ENCODE measurements at places on chromosomes 2 and 18. TPM values are rescaled to one million over a fixed set of nuclear protein-coding genes. Genes with fewer than 3 reads are reported as not detected.

The WDPCP gene
- total RNA-seq: 34.2 TPM

The SCN3A gene
- 3.1 TPM for total RNA-seq

The TRPM8 gene
- not detected for total RNA-seq

The GALNT3 gene
- total RNA-seq: 3.1 TPM

The CAPN14 gene
- total RNA-seq: 0.16 TPM

The SLC1A4 gene
- total RNA-seq: 9.5 TPM

The KYNU gene
- 1.3 TPM for total RNA-seq

The PKDCC gene
- total RNA-seq: 57.8 TPM

The ANKRD62 gene
- total RNA-seq: not detected

The ASB18 gene
- not detected for total RNA-seq

The TNFAIP6 gene
- total RNA-seq: 51.9 TPM

The SEMA4F gene
- 3.6 TPM for total RNA-seq

The FOXI3 gene
- not detected for total RNA-seq

The FEV gene
- not detected for total RNA-seq

The OTOF gene
- total RNA-seq: not detected

GRCh38 chr2:32852856-32853255 lies 93.9 kb upstream of the LTBP1 start:
- peak; percentile 8 for DNase-seq

- peak; percentile 32 for DNase-seq
These were observed 104.2 kb downstream of the ZNF521 start for GRCh38 chr18:25247725-25248124.

GRCh38 chr2:230879271-230879882 lies 14.6 kb downstream of the ITM2C start:
- DNase-seq: no peak

DNA sequence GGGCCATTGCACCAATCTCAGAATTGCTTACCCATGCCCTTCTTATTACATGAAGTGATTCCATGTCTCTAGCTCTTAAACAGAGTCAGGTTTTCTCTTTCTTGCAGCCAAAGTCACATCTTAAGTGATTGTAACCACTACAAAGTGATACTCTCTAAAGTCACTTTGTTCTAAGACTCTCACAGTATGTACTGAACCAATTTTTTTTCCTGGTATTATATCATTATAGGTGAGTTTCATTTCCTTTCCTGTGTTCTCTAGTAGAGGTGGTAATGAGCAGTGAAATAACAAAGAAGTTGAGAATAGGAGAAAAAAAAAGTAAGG lies 66.3 kb upstream of the DARS1 start:
- no peak for DNase-seq

DNA sequence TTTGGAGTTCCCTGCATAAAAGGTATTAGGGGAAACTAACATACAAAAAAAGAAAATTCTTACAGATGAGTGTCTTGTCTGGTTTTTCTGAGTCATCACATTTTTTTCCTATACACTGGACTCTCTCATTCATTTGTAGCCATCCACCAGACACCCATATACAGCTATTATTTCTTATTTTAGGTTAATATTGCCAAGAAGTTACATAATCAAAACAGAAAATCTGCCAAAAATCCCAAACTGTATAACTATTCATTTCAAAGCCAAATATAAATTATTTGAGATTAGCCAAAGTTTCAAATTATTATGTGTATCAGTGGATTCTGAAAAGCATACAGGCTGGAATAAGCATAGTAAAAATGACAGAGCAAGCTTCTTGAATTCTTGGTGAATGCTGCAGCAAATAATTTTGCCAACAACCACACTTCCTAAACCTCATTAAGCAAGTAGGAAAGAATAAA lies 191.2 kb downstream of the NCKAP5 start:
- peak; percentile 89 for DNase-seq

- DNase-seq: peak; percentile 60
These were observed 121.8 kb downstream of the MAIP1 start for GRCh38 chr2:200077210-200077650.

- DNase-seq: peak; percentile 28
These were observed 10.2 kb upstream of the GTF2A1L start for GRCh38 chr2:48607307-48608014.

GRCh38 chr2:40219141-40219540 lies 232.7 kb downstream of the SLC8A1 start:
- DNase-seq: peak; percentile 16

- peak; percentile 80 for DNase-seq
These were observed 164.8 kb downstream of the PRKCE start for GRCh38 chr2:45816272-45816671.

DNA sequence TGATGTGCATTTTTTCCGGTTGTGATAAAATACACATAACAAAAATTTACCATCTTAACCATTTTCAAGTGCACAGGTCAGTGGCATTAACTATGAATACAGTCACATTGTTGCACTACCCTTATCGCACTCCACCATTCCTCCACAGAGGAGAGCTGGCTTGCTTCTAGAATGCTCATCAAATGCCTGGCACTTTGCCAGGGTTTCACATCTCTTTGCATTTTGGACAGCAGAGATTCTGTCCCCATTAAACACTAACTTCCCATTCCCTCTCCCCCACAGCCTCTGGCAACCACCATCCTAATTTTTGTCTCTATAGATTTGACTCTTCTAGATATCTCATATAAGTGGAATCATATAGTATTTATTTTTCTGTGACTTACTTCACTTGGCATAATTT lies 165.0 kb downstream of the ASB1 start:
- DNase-seq: peak; percentile 20

DNA sequence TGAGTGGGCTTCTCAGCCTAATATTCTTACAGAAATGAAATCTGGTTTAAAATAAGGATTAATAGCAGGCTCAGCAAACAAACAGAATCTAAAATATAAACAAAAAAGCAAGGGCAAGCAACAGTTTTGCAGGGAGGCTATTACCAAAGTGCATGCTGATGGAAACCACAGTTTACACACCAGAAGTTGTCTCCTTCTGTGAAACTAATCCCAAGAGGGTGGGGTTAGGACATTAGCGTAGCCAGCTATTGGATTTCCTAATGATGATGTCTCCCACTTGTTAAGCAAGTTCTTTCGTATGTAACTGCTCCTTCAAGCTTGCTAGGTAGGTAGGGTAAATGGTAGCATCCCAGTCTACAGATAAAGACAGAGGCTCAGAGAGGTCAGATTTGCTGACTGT lies 65.0 kb upstream of the TSPYL6 start:
- no peak for DNase-seq

GRCh38 chr18:13410471-13410870 lies 191.9 kb downstream of the LDLRAD4 start:
- DNase-seq: no peak

GRCh38 chr18:55014095-55014494 lies 54.8 kb upstream of the CCDC68 start:
- DNase-seq: no peak

GRCh38 chr2:47357483-47357882 lies 45.5 kb upstream of the MSH2 start:
- DNase-seq: peak; percentile 79

GRCh38 chr2:188693111-188693510 lies 281.1 kb upstream of the COL3A1 start:
- DNase-seq: no peak

GRCh38 chr2:150705357-150705756 lies 217.9 kb upstream of the RND3 start:
- DNase-seq: peak; percentile 73

- no peak for DNase-seq
These were observed 102.9 kb downstream of the TGFA start for GRCh38 chr2:70450641-70451250.

DNA sequence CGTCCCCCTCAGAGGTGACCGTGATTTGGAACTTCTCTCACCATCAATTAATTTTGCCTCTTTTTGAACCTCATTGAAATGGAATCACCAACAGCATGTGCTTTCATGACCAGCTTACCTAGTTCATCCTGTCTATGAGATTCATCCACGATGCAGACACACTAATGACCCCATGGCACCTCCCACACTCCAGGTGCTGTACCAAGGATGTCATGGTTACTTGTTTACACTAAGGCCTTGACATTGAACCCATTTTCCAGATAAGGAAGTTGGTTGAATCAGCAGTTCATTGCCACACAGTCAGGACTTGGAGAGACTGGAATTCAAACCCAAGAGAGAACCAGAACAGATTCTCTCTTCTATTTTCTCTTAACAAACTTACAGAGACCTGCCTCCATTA lies 139.0 kb downstream of the ZFP36L2 start:
- DNase-seq: no peak

- no peak for DNase-seq
These were observed 923.8 kb downstream of the LRP1B start for GRCh38 chr2:141207036-141207385.

- DNase-seq: no peak
These were observed 825 bp downstream of the ITGA6 start for GRCh38 chr2:172427990-172428831.

GRCh38 chr2:216606551-216607276 lies 26.5 kb upstream of the IGFBP2 start:
- no peak for DNase-seq

DNA sequence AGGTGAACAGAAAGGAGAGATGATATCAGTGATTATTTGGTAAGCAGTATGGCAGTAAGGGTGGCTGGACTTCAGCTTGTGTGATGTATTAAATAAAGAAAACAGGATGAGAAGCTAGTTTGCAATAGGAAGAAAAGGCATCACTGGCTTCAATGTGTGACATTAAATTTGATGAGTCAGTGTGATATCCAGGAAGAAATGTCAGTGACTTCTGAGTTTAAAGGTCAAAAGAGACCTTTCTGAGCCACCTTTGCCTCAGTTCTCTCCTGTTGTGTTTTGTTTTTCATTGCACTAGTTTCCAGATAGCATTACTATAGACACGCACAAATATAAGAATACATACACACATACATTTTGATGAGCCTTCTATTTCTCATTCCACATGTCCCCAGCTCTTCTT lies 105.6 kb downstream of the PIGN start:
- no peak for DNase-seq

GRCh38 chr2:54106631-54107454 lies 8.6 kb upstream of the ACYP2 start:
- peak; percentile 70 for DNase-seq

DNA sequence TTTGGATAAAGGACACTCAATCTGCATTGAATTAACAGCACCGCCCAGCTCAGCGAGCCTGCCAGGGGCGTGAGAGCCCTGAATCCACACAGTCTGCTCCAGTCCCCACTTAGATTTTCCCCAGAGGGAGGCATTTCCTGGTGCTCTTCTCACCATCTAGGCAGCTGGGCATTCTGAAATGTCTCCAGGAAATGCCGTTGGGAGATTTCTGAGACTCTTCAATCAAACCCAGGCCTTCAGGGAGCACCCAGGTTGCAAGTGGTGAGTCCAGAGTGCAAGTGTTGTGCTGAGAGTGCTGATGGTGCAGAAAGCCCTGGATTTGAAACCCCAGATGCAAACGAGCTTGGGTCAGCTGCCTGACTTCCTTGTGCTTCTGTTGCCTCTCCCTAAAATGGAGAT lies 23.4 kb upstream of the TMEM37 start:
- DNase-seq: no peak

GRCh38 chr2:27441958-27442919 lies at the start of gene KRTCAP3:
Gene KRTCAP3 (plus strand): TSS chr2:27442381. CDS start chr2:27442413, 32 bp downstream.
- no peak for DNase-seq

DNA sequence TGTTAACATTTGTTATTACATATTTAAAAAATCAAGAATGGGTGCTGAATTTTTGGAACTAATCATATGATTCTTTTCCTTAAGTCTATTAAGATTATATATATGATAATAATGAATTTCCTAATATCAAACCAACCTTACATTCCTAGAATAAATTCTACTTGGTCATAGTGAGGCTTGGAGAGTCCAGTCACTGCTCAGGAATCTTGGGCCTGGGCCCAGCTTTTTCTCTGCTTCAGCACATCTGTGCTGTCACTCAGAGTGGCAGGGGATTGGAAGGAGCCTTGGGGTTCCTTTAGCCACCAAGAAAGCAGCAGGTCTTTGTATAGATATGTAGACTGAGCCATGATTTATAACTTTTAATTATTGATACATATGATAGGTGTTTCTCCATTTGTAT lies 19.9 kb upstream of the ZAP70 start:
- peak; percentile 7 for DNase-seq

- no peak for DNase-seq
These were observed 129.8 kb downstream of the MYO3B start for GRCh38 chr2:170307555-170308351.

DNA sequence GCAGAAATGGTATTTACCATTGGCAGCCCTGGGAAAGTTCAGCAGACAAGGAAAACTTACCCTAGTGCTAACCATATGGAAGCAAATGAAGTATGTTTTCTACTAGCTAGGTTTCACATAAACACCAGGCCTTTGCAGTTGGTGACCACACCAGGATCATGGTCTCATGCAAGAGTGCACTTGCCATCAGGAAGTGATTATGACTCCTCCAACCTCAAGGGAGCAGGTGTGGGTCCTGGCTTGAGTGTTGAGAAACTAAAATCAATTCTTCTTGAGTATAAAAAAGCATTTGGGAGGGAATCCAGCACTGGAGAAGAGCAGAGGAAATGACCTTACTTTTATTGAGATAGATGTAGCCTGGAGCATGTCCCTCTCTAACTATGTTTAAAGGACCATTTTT lies 56.8 kb upstream of the SPAG16 start:
- DNase-seq: no peak

GRCh38 chr2:71559080-71559827 lies 105.9 kb downstream of the DYSF start:
- DNase-seq: no peak

- DNase-seq: peak; percentile 7
These were observed 188.2 kb upstream of the XIRP2 start for GRCh38 chr2:166700079-166700478.

DNA sequence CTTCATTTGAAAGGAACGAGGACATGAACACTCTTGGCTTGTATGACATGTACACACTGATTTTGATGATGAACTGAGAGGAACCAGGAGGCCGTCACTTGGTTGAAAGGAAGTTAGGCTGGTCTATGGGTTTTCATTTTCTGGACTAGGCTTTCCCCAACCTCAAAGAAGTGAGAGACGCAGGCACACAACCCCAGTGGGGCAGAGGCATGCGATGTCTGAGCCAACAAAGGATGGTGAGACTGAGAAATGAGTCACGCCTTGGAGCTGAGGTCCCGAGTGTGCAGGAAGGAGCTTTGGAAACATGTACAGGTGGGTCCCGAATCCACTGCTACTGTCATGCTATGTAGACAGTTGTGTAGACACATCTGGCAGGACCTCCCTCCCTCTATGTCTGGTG lies 24.1 kb downstream of the SIGLEC15 start:
- DNase-seq: no peak

DNA sequence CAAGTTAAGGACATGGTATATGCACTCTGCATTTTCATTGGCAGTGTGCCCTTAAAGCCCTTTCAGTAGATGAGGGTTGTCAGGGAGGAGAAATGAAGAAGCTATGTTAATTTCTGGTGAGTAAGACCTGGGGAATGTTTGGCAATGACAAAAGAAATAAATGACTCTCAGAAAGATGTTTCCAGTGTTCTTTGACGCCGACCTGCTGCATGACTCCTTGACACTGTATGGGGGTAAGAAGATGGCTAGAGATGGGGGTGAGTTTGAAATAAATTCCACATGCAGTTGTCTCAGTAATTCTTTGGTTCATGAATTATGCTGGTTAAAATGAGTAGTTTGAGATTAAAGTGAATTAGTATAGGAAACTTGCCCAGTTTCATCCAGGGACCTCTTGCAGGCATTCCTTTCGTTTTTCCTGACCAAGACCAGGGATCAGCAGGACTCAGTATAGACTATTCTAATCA lies 5.9 kb downstream of the CCDC121 start:
- DNase-seq: peak; percentile 76

- DNase-seq: peak; percentile 61
These were observed 157.9 kb downstream of the LNPK start for GRCh38 chr2:175844169-175844568.
